Uterus (tissue), 4 donors: ENCODE measurements at places on chromosomes 3 and 15.

- DNase-seq, result no peak
These were observed 12.6 kb downstream of the RBMS3 start for GRCh38 chr3:29293421-29293820.

- no peak for DNase-seq
These were observed 29.1 kb downstream of the SSR3 start for GRCh38 chr3:156525808-156526207.

- peak; percentile 16 for DNase-seq
These were observed 17.1 kb downstream of the CCDC13 start for GRCh38 chr3:42755681-42756578.

DNA sequence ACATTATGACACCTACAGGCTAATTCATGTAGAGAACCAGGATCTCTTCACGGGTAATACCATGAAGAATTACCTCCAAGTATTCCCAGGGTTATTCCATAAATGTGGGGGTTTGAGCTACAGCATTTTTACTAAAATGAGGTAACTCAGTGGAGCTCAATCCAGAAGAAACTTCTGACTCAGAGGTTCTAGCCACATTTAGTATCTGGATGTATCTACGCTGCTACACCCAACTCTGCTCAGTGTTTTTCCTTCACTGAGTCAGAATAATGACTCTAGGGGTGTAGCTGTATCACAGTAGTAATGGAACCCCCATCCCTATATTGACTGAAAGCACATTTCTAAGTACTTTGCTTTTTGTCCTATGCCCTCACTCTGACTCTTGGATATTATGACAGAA lies 52.4 kb downstream of the COPS2 start:
- no peak for DNase-seq

- no peak for DNase-seq
These were observed 21.9 kb upstream of the ATP8B4 start for GRCh38 chr15:50140983-50141382.

DNA sequence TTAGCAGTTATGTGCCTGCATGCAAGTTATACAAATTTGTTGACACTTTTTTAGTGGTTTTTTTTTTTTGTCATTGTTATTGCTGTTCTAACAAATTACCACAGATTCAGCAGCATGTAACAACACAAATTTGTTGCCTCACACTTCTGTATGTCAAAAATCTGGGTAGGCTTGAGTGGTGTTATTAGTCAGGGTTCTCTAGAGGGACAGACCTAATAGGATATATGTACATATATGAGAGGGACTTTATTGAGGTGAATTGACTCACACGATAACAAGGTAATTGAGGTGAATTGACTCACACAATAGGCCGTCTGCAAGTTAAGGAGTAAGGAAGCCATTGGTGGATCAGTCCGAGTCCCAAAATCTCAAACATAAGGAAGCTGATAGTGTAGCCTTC lies 15.0 kb upstream of the PLSCR1 start:
- DNase-seq, result no peak

- no peak for DNase-seq
These were observed 158.2 kb upstream of the ANKRD28 start for GRCh38 chr3:15955968-15956367.

DNA sequence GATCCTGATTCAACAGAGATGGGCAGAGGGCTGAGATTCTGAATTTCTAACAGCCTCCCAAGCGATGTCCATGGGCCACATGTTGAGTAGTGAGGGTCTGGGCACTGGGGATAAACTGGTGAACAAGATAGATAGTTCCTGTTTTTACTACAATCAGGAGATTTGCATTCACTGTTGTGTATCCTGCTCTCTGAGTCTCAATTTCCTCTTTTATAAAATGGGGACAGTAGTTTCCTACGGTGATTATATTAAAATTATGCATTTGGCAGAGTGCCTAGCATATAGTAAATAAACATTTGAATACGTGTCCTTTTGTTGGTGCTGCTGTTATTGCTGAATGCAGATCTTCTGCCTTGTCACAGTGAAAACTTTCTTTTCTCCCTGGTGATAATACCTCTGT lies 102.5 kb downstream of the MYH15 start:
- DNase-seq, result no peak

DNA sequence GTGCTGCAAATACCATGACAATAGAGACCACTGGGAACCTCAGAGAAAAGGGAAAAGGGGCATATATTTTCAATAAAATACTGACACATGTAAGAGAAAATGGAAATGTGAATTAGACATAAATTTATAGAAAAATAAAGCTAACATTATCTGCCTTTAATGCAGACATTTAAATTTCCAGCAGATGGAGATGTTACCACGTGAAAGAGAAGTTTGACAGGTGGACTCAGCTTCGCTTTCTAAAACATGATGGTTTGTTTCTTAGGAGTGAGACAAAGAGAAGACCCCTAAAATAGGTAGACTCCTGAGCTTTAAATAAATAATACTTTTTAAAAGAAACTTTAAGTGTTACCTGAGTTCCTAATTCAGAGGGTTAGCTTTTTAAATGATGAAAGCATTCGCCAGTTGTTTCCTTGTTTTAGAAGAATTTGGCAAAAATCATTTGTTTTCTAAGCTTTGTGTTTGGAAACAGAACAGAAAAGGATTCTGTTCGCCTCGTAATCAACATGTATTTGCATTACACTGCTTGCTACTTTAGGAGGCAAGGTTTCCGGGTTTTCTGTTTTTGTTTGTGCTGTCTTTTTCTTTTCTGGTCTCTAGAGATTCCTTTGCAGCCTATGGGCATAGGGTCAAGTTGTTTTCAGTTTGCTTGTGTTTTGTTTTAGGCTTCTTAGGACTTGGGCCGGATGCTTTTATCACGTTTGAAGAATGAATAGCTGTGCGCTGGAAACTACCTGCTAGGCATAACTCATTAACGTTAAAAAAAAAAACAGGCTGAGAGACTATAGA lies 271.4 kb downstream of the THSD4 start:
- DNase-seq, result no peak

- DNase-seq, result no peak
These were observed 17.5 kb downstream of the CCR8 start for GRCh38 chr3:39346785-39347585.

DNA sequence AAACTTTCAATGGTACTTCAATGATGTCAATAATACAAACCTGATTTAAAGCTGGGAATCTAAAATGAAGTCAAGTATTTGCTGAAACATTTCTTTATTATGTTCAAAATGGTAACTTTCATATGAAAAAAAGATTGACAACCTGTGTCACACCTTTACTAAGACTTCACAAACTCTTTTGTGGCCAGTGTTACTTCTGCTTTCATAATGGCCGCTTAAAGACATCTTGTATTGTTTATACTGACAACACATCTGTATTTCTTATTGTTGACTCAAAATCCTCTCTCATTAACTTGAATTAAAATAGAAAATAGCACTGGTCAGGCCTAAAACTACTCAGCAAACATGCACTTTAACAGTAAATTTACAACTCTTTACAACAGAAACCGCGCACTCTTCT lies 312.3 kb upstream of the CNTN6 start:
- DNase-seq, result no peak

DNA sequence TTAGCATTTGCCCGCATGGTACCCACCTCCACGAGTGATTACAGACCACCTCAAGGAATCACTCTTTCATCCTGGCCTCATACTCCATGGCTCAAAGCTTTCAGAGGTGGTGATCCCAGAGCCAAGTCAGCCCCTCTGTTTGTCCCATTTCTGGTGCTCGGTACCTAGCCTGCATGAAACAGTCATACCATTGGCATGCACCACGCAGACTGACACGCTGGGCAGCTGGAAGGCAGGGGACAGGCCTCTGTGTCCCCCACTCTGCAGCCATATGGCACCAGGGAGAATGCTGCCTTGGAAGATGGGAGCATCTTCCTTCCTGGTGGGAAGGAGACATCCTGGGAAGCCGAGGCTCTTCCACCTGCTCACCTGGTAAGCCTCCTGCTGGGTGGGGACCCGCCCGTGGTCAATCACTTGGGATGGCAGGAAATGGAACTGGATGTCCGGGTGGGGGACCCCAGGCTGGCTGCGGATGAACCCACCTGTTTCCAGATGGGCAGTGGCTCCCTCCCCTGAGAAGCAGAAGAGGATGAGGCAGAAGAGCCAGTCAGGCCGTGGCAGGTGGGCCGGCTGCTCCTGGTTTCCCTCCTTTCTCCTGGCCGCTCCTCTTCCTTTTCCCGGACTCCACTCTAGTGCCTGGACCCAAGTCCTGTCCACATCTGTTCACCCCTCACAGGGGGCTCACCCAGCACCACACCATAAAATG lies 26.9 kb downstream of the CHDH start:
- no peak for DNase-seq

- DNase-seq, result no peak
These were observed 336.9 kb downstream of the SLC9A9 start for GRCh38 chr3:143511174-143511879.

DNA sequence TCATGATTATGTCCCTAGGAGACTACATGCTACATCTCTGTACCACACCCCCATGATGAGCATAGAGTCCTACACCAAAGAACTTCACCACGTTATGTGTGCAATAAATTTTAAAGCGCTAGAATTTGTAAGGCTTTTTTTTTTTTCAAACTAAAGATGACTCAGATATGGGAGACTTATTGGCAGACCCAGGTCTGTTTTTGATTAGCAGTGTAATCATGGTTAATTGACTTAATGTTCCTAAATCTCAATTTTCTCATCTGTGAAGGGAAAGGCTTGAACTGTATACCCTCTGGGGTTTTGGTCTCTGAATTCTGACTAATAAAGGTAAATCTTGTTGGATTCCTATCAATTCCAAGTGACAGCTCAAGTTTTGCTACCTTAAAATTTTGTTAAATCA lies 26.4 kb downstream of the ABI3BP start:
- DNase-seq, result no peak

DNA sequence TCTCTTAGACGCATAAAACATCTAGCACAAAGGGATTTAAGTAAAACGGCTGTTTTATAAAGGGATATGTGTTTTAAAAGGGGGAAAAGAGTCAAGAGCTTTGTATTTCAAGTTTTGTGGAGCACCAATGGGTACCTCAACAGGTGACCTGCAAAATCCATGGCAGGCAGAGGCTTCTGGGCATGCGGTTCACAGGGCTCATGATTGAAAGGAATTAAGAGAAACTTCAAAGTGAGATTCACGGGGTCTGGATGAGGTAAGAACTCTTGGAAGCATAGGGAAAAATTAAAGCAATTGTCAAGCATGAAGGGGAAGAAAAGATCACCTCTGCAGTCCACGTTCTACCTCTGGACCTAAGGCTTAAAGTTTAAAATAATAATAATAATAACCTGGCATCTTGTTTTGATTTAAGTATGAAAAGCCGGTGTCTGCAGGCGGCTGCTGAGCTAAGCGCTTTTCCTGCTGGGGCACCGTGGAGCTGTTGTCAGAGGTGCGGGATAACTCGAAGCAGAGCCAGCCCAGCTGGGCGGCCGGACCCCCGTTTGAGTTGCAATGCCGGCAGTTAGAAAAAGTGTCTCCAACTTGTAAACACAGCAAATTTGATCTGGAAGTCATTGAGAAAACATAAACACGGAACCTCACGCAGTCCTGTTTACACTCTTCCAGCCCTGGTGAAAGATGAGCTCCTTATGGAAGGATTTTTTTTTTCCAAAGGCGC lies 40.5 kb downstream of the HES1 start:
- DNase-seq, result no peak

GRCh38 chr3:149751551-149751950 lies 738 bp downstream of the COMMD2 start:
- DNase-seq, result no peak

GRCh38 chr3:13108861-13109260 lies 35.6 kb upstream of the IQSEC1 start:
- DNase-seq, result no peak

DNA sequence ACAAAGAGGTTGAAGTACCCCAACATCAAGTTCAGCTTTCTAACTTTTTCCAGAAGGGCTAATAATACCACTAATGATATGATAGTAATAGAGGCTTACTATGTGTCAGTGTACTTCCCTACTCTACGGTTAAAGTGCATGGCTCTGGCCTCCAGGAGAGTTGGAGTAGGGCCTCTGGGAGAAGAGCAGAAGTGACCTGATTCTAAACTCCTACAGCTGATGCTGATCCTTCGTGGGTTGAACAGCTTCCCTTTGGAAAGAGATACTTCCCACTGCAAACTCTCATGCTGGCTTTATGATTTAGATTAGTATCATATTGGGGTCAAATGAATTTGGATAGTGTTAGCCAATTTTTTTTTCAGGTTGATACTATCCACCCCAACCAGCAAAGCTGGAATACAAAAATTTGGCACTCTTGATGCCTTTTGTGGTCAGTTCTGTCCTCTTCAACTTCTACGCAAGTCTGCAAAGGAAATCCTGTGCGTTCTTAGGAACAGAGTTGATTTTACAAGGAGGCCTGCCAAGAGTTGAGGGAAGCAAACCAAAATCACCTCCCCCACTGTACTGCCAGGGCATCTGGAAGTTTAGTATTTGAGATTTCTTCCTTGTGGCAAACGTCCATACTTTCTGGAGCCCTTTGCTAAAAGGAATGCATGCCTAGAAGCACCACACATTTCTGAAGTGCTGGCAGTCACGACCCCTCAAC lies 17.8 kb downstream of the TMEM212 start:
- DNase-seq, result peak; percentile 26
